CD4-positive, alpha-beta T cell treated with Interleukin-2 at 100 ng/mL for 4 hours (primary cell): ENCODE measurements at places on chromosomes 3 and 15.

DNA sequence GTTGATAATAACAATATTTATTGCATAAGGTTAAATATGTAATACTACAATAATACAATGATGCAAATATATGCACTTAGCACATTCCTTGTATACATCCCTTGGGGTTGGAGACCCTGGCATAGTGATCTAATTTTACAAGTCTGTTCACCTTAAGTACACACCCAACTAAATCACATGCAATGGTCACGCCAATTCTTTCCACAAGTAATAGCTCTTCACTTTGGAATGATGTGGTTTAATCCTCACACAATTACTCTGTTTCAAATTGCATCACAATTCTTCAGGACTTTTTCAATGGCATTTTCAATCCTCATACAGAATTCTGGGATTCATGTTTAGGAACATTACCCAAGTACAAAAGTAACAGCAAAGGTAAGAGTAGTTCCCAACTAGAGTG, 27.3 kb upstream of the SPRED1 start:
- DNase-seq: no peak

DNA sequence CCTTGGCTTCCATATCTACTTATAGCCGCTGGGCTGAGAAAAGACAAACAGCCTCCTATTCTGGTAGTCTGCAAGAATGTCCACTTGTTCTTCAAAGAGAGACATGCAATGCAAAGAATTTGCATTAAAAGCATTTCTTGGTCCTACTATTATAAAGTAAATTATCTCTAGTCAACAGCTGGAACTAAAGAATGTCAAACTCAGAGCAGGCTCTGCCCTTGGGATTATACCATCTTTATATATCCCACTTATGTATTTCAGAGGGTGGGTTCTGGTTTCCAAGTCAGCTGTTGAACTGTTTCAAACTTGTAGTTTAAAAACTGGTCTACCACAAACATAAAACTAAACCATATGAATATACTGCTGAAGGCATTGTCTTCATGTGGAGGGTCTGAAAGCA, 7.0 kb upstream of the ACTC1 start:
- no peak for DNase-seq

DNA sequence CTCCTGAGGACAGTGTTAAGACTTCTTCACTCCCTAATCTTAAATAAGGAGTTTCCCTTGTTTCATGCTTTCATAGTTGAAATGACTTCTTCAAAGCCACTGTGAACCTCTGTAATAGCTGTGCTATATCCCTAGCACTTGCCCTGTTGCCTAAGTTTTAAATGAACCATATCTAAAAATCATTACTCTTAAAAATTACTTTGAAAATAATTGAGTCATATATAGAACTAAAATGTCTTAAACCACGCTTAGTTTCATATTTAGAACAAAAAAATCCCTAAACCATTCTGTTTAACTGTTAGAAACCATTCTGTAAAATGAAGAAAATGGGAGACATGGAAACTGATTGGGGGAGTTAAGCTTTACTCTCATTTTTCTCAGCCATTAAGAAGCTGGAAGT, 29.8 kb downstream of the DNAJC19 start:
- no peak for DNase-seq

DNA sequence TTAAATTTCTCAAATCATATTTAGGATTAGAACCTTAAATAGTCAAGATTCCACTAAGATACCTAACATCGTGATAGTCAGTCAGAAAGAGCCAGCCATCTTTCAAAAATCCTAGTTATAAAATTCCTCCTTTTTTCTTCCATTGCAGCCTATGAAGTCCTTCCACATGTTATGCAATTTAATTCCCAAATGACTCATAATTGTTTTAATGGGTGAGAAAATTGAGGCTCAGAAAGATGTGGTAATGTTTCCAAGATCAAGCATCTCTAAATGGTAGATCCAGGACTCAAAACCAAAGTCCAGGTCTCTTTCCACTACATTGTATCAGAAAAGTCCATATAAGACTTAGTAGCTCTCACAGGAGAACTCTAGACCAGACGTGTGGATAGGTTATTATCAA, 9.5 kb downstream of the CFAP44 start:
- DNase-seq: no peak
